ENCODE measurements at places on chromosomes 16 and 17.

GRCh38 chr17:35963663-35964062, 17.6 kb downstream of the CCL16 start:
- DNase-seq: no peak

GRCh38 chr17:70136131-70136530, 33.2 kb upstream of the KCNJ2 start:
- DNase-seq: no peak

- no peak for DNase-seq
Measured at GRCh38 chr16:85842848-85843247, 43.4 kb downstream of the COX4I1 start.

GRCh38 chr17:75114552-75115314, 5.0 kb downstream of the ARMC7 start:
- no peak for DNase-seq

GRCh38 chr17:79536212-79536840, 74.5 kb downstream of the RBFOX3 start:
- DNase-seq: no peak

DNA sequence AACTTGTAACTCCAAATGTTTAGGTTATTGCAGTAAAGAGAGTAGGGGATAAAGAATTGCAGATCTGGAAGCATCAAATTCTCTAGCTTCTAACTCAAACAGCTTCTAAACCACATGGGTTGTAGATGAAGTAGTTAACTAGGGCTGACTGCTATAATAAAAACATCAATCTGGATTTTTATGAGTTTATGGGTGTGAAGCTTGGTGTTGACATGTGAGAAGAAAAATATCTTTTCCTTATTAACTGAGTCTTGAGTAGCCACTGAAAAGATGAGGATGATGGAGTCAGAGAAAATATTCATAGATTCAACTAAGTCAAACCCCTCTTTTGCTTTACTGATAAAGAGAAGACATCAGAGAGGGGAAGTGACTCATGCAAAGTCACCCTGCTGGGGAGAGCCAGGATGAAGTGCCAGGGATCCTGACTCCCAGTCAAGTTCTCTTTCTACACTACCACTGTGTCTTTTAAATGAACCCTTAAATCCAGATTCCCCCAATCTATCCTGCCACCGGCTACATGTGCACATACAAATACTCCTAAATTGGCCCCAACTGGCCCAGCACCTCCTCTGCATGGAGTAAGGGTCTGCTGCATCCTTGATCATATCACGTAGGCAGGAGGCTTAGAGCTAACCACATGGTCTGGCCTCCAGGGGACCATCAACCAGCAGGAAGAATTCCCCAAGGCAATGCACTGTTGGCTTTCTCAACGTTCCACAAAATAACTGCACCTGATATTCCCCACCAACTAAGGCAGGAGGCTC, 264.0 kb upstream of the CCL2 start:
- DNase-seq: no peak

DNA sequence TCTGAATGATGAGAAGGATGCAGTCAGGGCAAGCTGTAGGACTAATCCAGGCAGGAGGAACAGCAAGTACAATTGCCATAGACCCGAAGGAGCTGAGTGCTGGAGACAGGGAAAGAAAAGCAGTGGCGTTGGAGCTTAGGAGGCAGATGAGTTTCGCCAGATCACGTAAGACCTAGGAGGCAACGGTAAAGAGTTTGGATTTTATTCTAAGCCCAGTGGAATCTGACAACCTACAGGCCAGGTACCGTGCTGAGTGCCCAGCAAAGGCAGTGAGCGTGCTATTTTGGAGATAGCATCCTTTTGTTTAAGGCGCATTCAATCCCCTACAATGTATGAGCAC, 1.2 kb downstream of the USP43 start:
- peak; percentile 47 for DNase-seq

- DNase-seq: no peak
Measured at GRCh38 chr17:1914661-1915083, 84.9 kb downstream of the RPA1 start.

DNA sequence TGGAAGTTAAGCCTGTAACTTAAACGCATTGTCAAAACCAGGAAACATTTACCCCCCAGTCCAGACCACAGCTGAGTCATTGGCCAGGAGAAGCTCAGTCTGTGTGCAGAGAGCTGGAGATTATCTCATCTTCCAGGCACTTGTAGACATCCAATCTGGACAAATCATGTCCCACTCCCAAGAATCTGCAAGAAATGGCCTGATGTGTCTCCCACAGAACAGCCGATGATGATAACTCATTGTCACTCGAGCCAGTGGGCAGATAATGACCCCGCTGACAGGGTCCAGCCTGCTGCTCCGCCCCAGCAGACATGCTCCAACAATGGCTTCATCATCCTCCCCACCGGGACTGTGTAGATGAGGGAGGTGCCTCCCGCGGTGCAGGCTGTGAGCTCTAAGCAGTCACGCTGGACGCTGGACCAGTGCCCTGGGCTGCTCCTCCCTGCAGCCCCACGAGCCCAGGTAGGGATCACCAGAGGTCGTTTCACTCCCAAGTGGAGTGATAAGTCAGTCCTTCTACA, 322.5 kb downstream of the C16orf95 start:
- peak; percentile 62 for DNase-seq

GRCh38 chr17:39018267-39019134, 51.3 kb upstream of the FBXO47 start:
- no peak for DNase-seq

DNA sequence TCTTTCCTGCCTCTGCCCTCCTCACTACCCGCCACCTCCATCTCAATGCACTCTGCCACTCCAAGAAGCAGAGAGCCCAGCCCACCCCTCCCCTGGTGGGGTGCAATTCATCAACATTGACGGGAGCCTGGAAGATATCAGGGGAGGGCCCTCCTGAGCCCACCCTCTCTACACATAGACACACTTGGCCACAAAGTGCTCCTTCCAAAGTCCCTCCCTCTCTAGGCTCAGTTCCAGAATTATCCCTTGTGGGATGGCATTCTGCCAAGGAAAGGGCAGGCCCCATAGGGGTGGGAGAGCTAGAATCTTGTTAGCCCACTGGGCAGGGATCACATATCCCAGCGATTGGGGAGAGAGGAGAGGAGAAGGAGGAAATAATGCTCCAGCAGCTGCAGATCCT, 66.2 kb downstream of the TMEM132E start:
- peak; percentile 37 for DNase-seq

DNA sequence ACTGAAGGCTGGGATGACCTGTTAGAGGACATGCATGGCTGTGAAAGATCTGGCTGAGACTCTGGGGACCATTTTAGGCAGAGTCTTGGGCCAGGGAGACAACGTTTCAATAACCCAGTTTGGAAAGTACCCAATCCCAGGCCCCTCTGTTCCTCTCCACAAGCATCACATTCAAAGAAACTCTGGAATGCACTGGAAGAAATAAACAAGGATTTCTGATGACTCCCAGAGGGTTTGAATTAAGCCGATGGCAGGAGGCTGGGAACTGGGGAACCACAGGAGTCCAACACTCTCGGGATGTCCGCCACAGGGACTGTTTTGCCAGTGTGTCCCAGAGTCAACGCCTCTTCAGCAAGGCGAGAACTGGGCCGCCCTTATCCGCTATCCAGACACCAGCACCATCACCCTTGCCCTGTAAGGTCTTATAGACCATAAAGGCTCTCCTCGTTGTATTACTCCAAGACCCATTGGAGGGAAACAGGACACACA, 3.3 kb downstream of the PMP22 start:
- peak; percentile 51 for DNase-seq

GRCh38 chr17:7883781-7884386, 4.7 kb upstream of the CHD3 start:
- DNase-seq: peak; percentile 67

GRCh38 chr17:1137465-1137894, 42.3 kb downstream of the ABR start:
- no peak for DNase-seq

GRCh38 chr16:17830651-17831050, 359.9 kb upstream of the XYLT1 start:
- DNase-seq: no peak

DNA sequence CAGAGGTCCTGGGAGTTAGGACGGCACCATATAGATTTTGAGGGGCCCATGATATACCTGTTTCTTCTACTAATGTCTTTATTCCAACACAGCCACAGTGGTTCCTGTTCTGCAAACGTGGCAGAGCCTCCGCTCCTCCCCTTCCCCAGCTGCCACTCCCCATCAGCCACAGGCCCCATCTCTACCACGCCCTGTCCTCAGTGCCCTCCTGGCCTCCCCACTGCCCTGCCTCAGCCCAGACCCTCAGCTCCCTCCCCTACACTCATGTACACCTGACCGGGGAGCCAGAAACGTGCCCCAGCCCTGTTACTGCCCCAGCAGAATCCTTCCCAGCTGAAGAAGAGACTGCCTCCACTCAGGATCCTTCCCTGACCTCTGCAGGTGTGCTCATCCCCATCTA, 11.9 kb upstream of the RBFOX3 start:
- DNase-seq: no peak

GRCh38 chr17:64615028-64615677, 47.0 kb downstream of the SMURF2 start:
- DNase-seq: no peak

- DNase-seq: no peak
Measured at GRCh38 chr17:29250666-29251065, 4.0 kb downstream of the CRYBA1 start.

- DNase-seq: peak; percentile 47
Measured at GRCh38 chr17:58328195-58329034, at the start of gene TSPOAP1. Gene TSPOAP1, minus strand, starts transcription at chr17:58328795. Its CDS starts 875 bp downstream, at chr17:58327920.

DNA sequence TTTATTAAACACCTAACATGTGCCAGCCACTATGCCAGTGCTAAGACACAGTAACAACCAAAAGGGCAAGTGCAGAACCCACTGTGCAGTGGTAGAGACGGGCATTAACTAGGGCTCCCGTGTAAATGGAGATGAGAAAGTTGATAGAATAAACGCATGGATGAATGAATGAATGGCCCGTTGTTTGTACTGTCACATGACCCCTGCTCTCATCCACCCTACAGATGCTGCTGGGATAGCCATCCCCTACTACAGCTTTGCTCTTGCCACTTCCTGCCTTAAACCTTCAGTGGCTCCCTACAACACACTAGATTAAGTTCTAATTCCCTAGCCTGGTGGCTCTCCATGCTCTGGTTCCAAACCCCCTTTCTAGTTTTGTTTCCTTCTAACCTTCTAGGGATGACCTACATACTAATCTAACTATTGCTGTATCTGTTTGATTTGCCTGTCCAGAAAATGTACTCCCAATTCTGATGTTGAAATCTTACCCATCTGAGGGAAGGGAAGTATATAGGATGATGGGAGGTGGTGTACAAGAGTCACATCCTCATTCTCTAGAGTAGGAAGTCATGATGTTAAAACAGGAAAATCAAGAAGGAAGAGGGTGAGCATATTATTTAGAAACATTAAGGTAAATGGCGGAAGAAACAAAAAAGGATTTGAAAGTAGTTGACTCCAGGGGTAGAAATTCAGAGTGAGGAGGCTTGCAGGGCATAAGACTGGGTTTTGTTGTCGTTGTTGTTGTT, 11.4 kb upstream of the TNRC6C start:
- no peak for DNase-seq

DNA sequence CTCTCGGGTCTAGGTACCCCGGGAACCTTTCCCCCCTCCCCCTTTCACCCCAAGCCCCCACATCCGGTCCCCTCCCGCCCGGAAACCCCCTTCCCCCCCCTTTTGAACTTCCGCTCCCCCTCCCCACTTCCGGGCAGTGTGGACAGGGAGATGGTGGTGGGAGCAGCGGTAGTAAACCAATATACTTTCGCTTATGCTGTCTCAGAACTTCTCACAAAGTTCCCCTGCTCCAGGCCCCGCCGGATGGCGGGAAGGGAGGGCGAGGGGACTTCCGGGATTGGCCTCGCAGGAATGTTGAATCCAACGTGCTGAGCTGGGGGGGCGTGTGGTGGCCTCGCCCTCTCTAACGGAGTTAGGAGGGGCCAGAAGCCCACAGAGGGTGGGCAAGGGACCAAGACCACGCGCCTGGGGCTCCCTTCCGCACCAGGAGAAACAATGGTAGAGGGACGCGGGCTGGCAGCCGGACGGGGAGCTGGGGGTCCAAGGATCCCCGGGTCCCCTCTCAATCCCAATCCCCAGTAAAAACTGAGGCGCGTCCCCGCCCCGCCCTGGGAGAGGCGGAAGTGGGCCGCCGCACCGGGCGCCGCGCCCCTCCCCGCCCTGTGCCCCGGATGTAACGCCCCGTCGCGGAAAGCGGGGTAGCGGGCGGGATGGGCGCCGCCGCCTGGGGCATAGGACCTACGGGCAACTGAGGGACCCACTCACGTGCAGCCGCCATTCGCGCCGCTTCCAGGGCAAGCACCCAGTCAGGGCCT, 742 bp downstream of the PFN1 start:
- DNase-seq: peak; percentile 74

GRCh38 chr17:64178011-64178825, 48.3 kb upstream of the ERN1 start:
- DNase-seq: no peak

DNA sequence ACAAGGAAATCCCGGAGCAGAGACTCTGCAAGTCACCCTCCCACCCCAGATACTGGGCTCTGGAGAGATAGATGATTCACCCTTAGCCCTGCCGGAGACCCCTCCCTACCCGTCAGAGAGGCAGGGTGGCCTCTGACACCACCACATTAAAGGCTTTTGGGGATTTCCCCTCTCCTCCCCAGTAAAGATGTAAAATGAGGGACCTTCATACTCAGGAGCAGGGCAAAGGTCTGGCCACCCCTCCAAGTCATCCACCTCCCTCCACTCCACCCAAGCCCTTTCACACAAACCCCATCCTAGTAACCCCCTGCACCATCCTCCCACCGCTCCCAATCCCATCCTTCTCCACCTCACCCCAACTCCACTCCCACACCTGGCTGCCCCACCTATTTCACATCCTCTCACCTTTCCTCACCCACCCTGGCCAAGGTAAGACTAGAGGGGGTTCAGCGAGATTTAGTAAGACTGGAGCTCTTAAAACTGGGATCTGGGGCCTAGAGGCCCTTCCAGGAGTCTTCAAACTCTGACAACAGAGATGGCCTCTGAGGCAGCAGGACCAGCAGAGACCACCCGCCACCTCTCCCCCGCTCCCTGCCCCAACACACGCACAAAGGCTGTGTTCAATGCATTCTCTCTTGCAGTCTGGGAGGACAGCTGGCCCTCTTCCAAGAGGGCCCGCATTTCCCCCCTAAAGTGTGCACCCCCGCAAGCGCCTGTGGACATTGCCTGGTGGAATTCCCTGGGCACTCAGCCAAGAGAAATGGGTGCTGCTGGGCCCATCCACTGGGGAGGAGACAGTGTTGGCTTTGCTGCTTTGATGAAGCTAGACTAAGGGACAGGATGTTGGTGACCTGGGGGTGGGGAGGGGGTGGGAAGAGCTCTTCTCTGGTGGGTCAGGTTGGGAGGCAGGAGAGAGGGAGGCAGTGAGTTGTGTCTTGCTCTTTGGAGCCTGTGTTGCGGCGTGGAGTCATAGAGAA, 1.1 kb downstream of the ABAT start:
- DNase-seq: no peak

DNA sequence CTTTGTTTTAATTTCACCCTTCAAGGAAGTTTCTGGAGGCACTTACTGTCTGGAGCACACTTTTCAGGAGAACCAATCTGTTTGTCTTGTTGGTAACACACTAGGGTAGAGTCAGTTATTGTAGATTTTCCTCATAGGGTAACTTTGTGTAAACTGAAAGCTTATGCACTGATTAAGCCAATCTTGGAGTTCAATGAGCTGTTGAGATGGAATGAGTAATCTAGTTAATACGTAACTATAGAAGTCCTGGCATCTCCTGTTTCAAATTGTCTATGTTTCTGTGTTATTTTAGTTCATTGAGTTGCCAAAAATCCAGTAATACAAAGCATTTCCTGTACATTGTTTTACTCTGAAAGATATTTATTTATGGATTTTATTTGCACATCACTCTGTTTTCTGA, 111.6 kb upstream of the HAS3 start:
- DNase-seq: no peak

GRCh38 chr17:42061646-42062487, 11.5 kb upstream of the C17orf113 start:
- no peak for DNase-seq

Measured in right kidney (tissue), 9 donors.